ENCODE measurements at places on chromosomes 3 and 15. TPM values are rescaled to one million over a fixed set of nuclear protein-coding genes. Genes with fewer than 3 reads are reported as not detected.

- no peak for DNase-seq
Observed at GRCh38 chr15:37015451-37015850, 84.9 kb downstream of the MEIS2 start.

DNA sequence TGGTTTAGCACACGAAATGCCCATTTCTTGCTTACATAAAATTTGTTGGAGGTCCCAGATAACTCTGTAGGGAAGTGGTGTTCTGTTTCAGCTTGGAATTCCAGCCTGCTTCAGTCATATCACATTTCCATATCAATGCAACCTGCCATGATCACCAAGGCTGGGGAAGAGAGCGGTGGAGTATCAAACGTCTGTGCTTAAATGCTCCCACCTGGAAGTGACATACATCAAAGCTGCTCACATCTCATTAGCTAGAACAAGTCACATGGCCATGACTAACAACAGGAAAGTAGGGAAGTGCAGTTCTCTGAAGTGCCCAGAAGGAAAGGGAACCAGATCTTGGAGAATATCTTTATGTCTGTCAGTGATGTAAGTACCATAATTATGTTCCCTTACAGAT is 130.2 kb upstream of the CFAP20DC start:
- no peak for DNase-seq

GRCh38 chr3:139939681-139940190 is 4.8 kb downstream of the CLSTN2 start:
- DNase-seq, result no peak

- DNase-seq, result no peak
Observed at GRCh38 chr3:61729038-61729634, 167.8 kb downstream of the PTPRG start.

GRCh38 chr15:71634820-71635560 is 175.4 kb upstream of the NR2E3 start:
- no peak for DNase-seq

Gene GRK7
- total RNA-seq, result not detected

DNA sequence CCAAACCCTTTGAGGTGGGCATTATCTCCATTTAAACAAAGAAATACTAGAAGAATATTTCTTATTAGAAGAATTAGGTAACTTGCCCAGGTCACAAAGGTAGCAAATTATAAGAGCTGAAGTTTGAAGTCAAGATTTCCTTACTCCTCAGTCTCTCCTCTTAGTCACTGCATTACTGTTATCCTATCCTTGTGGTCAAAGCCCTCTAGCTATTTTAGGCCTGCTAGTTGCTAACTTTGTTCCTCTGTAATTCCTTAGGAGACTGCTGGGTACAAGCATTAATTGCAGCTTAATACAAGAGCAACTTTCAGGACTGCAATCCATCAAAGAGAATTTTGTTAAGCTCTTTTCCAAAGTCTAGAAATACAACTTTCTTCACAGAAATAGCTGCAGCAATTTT is 528.2 kb downstream of the ZIC1 start:
- no peak for DNase-seq

DNA sequence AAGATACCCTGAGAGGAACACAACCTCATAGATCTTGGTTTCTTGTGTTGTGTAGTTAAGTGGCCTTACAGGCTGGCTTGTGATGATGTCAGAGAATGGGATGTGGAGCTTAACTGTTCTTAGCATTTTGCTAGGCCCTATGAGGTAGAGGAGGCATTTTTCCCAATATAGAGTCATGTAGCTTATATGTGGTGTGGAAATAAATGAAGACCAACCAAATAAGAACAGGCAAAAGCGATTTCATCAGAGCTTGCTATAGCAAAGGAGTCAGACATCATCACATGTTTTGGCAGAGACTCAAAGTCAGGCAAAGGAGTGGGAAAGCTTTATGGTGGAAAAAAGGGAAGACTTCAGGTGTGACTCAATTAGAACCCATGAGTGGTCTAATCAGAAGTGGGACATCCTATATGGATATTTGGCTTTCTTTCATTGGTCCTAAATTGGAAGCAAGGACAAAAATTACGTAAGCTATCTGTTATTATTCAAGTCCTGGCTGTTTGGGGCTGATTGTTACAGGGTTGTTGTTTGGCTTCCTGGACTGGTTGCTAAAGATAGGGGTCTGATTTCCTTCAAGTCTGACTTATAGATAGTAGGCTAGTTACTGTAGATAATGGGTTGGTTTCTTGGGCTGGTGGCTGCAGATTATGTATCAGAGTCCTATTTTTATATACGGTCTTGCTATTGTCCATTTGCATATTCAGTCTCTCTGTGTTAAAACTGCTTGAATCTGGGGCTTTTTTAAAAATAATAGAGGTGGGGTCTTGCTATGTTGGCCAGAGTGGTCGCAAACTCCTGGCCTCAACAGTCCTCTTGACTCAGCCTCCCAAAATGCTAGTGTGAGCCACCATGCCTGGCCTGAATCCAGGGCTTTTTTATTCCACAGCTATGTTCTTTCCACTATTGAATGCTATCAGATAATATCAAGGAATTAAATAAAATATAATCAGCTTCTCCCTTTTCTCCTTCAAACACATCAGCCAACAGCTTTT is 30.3 kb upstream of the SETD2 start:
- no peak for DNase-seq

Gene SLC22A14
- 0.22 TPM for total RNA-seq

Gene GRIP2
- not detected for total RNA-seq

GRCh38 chr3:46542801-46543201 is 23.3 kb downstream of the LRRC2 start:
- DNase-seq, result no peak

- DNase-seq, result peak; percentile 61
Observed at GRCh38 chr3:36907911-36908646, 36.8 kb downstream of the TRANK1 start.
